ENCODE measurements at places on chromosomes 1 and 21.

GRCh38 chr1:247291161-247291560 lies 35.3 kb downstream of the VN1R5 start:
- DNase-seq = no peak

- peak; percentile 71 for DNase-seq
These were observed 23.8 kb downstream of the TSEN15 start for GRCh38 chr1:184075055-184076029.

- peak; percentile 67 for DNase-seq
These were observed 43.8 kb downstream of the RBM11 start for GRCh38 chr21:14259747-14260146.

- DNase-seq = no peak
These were observed 163.6 kb upstream of the ARHGEF16 start for GRCh38 chr1:3290915-3291314.

- no peak for DNase-seq
These were observed 49.6 kb downstream of the CTTNBP2NL start for GRCh38 chr1:112445596-112445995.

GRCh38 chr1:26799479-26800142 lies 11.9 kb downstream of the PIGV start:
- peak; percentile 45 for DNase-seq

DNA sequence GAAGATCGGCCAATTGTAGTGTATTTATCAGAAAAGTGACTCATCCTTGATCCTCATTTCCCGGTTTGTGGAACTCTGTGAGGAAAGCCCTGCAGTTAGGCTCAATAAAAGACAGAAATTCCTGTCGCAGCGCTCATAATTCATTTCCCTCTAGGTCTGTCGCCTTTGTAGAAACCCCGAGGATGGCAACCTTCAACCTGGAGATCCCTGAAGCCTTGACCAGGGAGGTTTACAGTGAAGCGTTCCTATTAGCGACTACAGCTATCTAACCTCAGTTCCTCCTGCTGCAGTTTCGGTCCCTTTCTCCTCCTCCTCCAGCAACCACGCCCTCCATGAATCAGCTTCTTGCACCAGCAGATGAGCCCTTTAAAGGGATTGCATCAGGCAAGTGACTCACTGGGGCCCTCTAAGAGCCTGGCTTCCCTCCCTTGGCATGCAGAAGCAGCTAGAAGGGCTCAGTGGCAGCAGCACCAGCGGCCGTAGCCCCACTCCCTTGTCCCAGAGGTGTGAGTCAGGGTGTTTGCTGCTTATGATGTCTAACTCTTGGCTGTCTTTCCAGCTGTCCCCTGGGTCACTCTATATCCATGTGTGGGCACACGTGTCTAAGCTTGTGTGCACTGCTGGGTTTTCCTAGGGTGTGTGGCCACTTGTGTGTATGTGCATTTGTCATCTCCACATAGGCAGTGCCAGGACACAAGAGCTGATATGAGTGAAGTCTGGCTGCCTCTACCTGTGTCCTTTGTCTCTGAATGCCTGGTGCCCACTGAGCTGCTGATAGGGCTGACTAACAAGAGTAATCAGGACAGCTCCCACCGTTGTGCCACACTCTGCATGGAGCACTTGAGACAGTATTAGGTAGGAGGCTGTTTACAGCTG lies 779 bp upstream of the STK40 start:
- DNase-seq = peak; percentile 99
